GM04504 (cell line): ENCODE measurements at places on chromosomes 4 and X.

- no peak for DNase-seq
Observed at GRCh38 chrX:41293269-41293668, 40.7 kb upstream of the DDX3X start.

- no peak for DNase-seq
Observed at GRCh38 chr4:6085691-6086628, 67.7 kb upstream of the C4orf50 start.

DNA sequence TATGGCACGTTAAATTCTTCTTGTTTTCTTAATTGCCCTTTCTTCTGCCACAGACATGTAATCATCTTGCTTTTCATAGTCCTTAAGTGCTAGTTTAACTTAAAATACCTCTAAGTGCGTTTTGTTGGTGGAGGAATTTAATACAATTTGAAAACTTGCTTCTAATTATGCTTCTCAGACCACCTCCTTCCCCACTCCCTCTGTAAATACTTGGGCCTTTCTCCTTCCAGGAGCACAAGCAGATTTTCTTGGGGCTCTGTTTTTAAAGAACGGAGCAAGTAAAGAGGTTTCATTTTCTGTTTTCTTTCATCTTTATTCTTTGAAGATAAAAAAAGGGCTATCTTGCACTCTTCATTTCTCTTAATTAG lies 559 bp upstream of the PCDH18 start:
- DNase-seq, result no peak

DNA sequence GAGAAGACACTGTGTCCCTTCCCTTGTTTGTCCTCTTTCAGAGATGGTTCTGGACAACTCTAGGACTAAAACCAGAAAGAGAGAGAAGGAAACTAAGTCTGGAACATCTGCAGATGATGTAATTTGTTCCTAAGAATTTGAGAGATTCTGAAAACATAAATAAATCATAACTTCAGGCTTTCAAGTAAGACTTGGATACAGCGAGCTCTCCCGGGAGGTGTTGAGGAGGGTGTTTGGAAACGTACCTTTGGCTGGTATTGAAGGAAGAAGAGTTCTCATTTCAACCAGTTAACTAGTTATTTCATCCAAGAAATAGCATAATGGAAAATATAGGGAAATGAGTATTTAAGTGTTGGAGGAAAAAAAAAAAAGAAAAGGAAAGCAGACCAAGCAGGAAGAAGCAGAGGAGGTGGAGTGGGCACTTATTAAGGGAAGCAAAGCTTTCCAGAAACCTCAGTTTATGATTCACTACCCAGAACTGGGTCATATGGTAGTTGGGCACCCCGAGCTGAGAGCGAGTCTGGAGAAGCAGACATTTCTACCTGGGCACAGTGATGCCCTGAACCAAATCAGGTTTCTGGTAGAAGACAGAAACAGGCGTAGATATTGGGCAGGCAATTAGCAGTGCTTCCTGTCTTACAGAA lies 26.9 kb downstream of the CCNG2 start:
- no peak for DNase-seq

DNA sequence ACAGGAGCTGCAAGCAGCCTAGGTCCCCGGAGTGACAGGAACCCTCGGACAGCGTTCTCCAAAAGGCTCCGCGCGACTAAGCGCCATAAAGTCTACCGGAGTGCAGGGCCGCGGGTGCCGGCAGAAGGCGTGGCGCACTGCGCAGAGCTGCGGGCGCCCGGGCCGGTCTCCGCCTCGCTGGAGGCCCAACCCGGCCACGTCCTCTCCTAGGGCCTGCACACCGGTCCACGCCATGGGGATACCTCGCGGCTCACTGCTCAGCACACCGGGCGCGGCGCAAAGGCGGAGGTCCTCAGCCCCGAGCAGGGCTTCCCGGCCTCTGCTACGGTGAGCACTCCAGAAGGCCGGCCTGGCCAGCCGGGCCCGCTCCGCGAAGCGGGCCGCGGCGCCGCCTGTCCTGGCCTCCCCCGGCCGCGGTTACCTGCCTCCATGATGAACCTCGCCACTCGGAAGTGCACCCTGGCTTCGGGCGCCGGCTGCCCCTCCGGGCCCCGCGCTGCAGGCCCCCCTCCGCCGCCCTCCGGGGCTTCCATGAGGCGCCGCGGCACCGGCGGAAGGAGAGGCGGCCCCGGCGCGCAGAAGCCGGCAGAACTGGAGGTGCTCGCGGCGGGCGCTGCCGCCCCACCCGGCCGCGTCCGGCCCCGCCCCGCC lies at the start of gene CCNQ:
TSS of gene CCNQ (minus strand) at position 599 of the 651 bp plus-strand sequence. CDS start at position 533, 66 bp downstream.
- no peak for DNase-seq

- DNase-seq, result no peak
Observed at GRCh38 chrX:136032370-136032769, 47.1 kb downstream of the SLC9A6 start.

DNA sequence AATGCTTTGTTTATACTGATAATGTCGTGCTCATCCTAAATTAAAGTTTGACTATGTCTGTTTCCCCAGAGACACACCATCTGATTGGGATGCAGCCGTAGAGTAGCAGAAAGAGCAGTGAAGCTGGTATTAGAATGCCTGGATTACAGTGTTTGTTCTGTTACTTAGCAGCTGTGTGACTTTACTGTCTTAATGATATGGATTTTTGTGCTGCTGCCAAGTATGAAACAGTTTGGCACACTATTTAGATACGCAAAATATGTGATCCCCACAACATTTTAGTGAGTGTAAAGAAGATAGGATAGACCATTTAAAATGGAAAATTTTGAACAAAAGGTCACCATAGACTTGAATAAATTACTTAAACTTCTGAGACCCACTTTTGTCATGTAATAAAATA lies 1.2 kb upstream of the CHIC1 start:
- no peak for DNase-seq

DNA sequence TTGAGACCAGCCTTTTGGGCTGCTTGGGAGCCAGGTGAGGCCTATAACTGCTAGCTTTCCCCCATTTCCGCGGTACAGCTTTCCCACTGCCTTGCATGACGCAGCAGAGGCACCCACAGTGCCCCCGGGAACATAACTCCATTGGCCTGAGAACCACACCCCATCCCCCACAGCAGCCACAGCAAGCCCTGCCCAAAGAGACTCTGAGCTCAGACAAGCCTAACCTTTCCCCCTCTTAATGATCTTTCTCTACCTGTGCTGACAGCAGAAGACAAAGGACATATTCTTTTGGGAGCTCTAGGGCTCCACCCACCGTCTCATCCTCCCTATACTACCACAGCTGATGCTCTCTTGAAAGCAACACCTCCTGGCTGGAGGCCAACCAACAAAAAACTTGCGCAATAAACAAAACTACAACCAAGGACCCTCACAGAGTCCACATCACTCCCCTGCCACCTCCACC lies 114.8 kb downstream of the FANCB start:
- no peak for DNase-seq

GRCh38 chrX:112473654-112474053 lies 206.1 kb downstream of the LHFPL1 start:
- DNase-seq, result no peak

DNA sequence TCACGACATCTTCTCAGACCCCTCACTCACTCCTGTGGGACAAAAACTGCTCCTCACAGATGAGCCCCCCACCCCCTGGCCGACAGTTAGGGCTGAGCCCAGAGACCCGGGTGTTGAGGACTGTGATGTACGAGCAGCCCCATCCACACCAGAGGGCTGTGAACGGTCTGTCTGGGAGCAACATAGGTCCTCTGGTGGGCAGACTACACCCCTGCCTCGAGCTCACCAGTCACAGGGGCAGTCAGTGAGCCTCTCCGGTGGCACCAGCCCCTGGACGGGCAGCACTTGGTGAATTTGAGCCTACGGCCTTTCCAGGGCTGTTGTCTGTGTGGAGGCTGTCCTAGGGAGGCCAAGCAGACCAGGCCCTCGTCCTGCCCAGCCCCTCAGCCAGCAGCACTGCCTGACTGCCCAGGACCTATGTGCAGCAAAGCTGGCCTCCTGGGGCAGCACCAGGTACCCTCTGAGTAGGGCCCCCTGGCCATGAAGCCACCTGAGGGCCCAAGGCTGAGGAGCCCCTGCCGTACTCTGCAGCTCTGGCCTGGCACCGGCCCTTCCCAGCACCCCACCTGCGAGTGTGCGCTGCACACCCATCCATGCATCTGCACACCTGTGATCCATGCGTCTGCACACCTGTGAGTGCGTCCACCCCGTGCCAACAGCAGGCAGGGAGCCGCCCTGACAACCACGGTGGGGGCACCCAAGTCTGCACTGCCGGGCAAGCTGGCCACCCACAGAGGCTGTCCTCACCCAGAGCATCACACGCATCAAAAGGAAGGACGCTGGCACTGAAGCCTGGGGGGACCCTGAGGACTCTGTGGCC lies 111.6 kb upstream of the NKX1-1 start:
- no peak for DNase-seq

DNA sequence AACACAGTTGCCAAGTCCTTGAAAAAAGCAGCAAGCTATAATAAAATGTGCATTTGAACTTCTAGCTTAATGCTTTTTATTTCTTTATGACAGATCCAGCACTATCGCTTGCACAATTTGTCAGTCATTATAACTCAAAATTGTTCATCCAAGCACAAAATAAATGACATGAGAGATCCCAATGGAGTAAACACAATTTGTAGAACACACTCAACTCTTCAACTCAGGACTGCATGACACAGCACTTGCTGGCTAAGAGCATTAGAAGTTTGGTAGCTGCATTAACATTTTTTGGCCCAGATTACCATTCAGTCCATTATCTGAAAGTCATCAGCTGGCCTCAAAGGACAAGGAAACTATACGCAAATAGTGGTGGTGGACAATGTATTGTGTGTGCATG lies 530.1 kb downstream of the INPP4B start:
- no peak for DNase-seq

DNA sequence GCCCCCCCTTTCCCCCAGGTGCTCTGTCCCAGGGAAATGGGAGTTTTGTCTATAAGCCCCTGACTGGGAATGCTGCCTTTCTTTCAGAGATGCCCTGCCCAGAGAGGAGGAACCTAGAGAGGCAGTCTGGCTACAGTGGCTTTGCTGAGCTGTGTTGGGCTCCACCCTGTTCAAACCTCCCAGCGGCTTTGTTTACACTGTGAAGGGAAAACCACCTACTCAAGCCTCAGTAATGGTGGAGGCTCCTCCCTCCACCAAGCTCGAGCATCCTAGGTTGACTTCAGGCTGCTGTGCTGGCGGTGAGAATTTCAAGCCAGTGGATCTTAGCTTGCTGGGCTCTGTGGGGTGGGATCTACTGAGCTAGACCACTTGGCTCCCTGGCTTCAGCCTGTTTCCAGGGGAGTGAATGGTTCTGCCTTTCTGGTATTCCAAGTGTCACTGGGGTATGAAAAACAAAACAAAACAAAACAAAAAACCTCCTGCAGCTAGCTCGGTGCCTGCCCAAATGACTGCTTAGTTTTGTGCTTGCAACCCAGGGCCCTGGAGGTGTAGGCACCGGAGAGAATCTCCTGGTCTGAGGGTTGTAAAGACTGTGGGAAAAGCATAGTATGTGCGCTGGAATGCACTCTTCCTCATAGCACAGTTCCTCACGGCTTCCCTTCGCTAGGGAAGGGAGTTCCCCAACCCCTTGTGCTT lies 41.7 kb downstream of the ITM2A start:
- no peak for DNase-seq

GRCh38 chrX:69185141-69185540 lies 19.9 kb upstream of the PJA1 start:
- DNase-seq, result no peak

- DNase-seq, result no peak
Observed at GRCh38 chr4:7424553-7425111, 10.1 kb downstream of the PSAPL1 start.

DNA sequence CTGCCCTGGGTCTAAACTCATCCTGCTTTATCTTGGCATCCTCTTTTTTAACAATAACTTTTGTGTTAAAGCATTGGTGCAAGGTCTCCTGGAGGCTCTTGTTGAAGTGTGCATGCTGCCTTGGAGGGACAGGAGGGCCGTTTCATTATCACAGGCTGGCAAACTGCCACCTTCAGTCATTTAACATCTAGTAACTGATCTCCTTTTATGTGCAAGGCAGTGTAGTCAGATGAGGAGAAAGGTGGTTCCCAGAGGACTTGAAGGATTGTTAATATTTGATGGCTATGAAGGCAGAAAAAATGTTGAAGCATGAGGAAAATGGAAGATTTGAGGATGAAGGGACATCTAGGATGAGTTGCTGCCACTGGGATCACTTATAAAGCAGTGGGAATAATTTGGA lies 439.4 kb downstream of the RAPGEF2 start:
- no peak for DNase-seq

DNA sequence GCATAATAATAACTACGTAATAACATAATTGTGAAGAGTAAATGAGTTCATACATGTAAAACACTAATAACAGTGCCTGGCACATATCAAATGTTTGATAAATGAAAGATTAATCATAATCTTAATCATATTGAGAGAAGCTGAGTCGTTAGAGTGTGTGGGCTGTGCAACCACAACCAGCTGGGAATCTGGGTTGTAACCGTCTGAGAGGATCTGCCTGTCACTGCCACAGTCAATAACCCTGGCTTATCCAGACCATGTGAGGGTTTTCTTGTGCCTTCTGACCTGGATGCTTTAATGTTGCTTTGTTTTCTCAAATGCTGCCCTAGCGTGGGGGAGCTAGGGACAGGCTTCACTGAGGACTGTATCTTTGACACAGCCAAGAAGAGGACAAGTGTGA lies 73.9 kb downstream of the TRPC5 start:
- no peak for DNase-seq

DNA sequence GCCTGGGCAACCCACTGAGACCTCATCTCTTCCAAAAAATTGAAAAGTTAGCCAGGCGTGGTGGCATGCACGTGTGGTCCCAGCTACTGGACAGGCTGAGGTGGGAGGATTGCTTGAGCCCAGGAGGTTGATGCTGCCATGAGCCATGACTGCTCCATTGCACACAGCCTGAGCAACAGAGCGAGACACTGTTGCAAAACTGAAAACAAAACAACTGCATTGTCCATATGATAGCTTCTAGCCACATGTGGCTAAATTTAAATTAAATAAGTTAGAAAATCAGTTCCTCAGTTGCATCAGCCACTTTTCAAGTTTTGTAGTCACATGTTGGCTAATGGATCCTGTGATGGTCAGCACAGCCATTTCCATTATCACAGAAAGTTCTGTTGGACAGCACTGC lies 67.9 kb downstream of the GAB1 start:
- no peak for DNase-seq

GRCh38 chr4:7803992-7804755 lies 135.5 kb downstream of the AFAP1 start:
- no peak for DNase-seq

DNA sequence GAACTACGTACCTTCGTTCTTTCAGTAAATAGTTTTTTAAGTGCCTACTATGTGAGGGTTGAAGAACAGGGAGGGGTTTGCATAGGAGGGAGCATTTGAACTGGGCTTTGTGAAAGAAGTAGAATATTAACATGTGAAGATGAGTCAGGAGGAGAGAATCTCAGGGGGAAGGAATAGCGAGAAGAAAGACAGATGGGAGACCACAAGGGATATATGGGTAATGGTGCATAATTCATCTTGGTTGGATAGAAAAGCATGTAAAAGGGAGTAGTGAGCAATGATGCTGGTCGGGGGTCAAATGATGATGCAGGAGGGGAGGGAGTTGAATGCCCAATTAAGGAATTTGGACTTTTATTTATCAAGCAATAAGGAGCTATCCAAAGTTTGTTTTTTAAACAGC lies 52.7 kb downstream of the TMEM164 start:
- DNase-seq, result no peak
